ENCODE measurements at places on chromosomes 3 and 15.
A peak's percentile ranks its signal among the peaks of the same experiment; 100 is the strongest.

DNA sequence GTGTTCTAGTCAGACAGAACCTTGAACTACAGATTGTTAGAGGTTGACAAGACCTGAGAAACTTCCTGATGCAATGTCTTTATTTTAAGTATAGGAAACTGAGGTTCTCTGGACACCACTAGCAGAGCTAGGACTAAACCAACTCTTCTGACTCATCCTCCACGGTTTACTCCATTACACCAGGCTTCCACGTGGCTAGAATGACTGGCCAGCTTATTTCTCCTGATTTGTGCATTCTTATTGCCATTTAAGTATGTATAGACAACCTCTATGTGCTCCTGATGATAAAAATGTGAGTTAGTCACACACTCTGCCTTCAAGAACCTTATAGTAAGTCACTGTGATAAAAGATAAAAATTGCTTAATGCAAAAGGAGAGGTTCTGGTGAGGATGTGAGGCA is 182.7 kb downstream of the MEX3B start:
- no peak for DNase-seq

DNA sequence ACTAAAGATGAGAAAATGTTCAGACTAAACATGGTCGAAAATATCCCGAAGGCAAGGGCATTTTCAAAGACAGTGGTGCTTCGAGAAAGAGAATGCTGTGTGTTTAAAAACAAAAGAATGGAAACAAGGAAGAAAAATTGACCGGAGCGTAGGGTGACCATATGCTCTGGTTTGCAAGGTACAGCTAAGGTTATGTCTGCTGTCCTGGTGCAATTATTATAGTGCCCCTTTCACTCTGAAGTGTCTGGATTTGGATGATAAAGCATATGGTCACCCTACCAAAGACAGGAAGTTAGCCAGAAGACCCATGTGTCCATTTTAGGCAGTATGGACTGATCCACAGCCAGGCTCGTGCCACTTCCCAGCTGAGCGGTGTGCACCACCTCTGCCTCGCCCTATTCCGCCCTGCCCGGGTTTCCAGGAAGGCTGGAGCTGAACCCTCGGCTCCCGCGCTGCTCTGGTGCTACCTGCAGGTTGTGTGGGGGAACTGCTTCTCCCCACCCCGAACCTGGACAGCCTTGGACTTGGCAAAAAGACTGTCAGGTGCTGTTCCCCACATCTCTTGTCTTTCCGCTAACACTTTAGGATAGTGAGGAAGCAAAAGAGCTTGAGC is 25.2 kb downstream of the GOLGA6D start:
- no peak for DNase-seq

- peak; percentile 34 for DNase-seq
These were observed 2.2 kb upstream of the GRAMD2A start for GRCh38 chr15:72199721-72200212.

DNA sequence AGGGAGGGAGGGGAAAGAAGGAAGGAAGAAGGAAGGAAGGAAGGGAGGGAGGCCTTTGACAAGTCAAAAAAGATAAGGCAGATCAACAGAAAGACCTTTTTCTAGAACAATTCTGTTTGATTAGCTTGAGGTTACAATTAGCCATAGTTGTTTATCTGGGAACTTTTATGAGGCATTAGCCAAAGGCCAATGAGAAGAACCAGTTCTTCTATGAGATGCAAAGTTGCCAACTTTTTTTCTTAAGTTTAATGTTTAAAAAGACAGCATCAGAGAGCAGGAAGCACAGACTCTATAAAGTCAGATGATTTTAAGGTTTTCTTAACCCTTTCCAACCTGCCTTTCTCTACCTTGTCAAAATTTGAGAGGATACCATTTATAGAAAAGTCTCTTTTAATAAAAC is 301.3 kb upstream of the NR2F2 start:
- DNase-seq, result no peak

- no peak for DNase-seq
These were observed 786 bp downstream of the RHOA start for GRCh38 chr3:49410846-49411534.

GRCh38 chr15:39172380-39173281 is 408.2 kb upstream of the THBS1 start:
- no peak for DNase-seq

- DNase-seq, result no peak
These were observed 28.3 kb downstream of the IDH3A start for GRCh38 chr15:78177447-78177873.

- peak; percentile 89 for DNase-seq
These were observed 21.6 kb downstream of the SPTSSB start for GRCh38 chr3:161349529-161350312.

GRCh38 chr3:16866571-16866970 is 18.2 kb upstream of the PLCL2 start:
- DNase-seq, result no peak

GRCh38 chr3:53616321-53616720 is 121.9 kb downstream of the CACNA1D start:
- DNase-seq, result no peak

DNA sequence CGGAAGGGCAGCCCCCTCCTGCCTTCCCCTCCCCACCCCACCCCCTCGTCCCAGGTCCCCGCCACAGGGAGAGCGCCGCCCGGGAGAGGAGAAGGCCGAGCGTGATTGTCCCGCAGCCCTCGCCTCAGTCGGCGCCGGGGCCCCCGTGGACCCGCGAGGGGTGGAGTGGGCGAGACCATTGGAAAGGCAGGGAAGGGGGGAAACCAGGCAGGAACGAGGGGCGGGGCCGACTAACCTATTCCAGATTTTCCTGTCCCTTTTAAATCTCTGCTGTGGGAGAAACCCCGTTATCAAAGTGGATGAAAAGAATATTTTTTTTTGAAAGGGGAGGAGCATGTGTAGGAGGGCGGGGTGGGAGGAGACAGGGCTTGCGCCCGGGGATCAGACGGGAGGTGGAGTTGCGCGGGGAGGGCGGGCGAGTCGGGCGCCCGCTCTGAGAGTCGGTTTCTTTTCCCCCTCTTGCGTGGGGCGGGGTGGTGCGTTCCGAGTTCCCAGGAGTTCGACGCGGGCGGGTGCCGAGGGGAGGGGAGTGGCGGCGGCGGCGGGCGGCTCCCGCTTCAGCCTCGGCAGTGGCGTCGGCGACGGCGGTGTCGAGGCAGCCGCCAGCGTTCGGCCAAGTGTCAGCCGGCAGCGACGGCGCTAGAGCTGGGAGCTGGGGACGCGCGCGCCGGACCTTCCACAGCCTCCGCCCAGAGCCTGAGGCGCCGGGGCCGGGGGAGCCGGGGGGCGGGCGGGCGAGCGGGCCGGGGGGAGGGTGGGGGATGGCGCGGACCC is at the start of gene NECTIN3:
NECTIN3 (plus strand) TSS at position 560 of the 774 bp plus-strand sequence; CDS start at position 762, 202 bp downstream.
- peak; percentile 98 for DNase-seq

- DNase-seq, result no peak
These were observed 315.9 kb downstream of the ZIC4 start for GRCh38 chr3:147090461-147090860.

GRCh38 chr3:69665026-69665737 is 74.1 kb upstream of the MITF start:
- DNase-seq, result no peak

- no peak for DNase-seq
These were observed 24.0 kb downstream of the PLA2G4B start for GRCh38 chr15:41862515-41863116.

DNA sequence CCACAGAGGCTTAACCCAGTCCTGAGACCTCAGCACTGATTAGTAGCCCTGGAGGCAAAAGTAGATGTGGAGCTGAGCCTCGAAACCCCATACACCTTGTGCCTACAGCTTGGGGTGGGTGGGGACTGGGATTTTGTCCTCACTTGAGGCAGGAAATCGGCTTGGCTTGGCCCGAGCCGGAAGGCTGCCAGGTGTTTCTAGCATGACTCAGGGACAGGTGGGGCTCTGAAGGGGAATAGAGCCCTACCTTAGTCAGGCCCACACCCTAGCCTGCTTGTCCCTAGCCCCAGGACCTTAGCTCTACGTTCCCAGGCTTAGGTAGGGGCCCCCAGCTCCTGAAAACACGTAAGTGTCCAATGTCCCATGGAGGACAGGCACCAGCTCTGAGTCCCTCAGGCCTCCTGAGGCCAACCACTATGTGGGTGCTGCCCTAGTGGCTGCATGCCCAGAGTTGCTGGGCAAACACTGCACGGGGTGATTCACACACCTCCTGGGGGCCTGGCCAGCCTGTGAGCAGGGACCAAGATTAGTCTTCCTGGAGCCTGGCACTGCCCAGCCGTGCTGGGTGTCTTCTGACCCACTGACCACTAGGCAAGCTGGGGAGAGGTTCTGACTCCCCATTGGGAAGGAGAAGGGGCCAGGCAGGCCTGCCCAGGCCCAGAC is 3.1 kb downstream of the MST1R start:
- DNase-seq, result no peak

GRCh38 chr3:161422171-161422700 is 50.9 kb upstream of the SPTSSB start:
- no peak for DNase-seq
